Stimulated activated CD4-positive, alpha-beta T cell treated with anti-CD3 and anti-CD28 coated beads, Interleukin-12 subunit alpha, Interleukin-12 subunit beta, amount 100 ng/mL, for 24 hours (primary cell): ENCODE measurements at places on chromosomes 2 and 18.
A peak's percentile ranks its signal among the peaks of the same experiment; 100 is the strongest.

- DNase-seq, result no peak
Measured at GRCh38 chr2:171410101-171410500, 23.7 kb downstream of the METTL8 start.

DNA sequence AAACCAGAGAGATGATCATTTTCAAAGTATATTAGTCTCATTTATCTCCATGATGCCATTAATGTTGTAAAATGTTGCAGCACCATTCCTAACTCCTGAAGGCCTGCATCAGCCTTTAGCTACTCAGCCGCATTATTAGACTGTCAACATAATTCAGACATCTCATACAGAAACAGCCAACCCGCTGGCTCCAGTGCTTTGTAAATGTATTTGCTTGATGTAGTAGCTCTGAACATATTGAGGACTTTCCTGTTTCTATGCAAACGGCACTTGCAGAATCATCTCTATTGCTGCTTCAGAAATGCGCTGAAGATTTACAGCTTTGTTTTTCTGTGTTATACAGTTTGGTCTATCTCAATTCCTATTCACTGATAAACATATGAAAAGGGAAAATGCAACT lies 372.2 kb downstream of the DSEL start:
- no peak for DNase-seq

DNA sequence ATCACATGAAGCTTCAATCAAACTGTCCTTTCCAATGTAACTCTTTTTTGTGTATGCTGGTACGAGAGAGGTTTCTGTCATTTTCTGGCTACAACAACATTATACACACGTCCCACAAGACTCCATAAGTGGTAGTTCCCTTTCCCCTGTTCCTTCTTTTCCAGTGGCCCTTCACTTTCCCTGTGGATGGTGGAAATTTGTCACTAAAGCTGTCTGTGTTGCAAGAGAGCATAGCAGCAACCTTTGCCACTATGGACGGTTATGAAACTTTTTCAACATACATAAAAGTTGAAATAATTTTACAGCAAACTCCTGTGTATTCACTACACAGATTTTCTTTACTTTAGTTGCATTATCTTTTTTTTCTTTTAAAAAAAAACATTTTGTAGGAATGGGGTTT lies 18.7 kb downstream of the DBI start:
- no peak for DNase-seq

DNA sequence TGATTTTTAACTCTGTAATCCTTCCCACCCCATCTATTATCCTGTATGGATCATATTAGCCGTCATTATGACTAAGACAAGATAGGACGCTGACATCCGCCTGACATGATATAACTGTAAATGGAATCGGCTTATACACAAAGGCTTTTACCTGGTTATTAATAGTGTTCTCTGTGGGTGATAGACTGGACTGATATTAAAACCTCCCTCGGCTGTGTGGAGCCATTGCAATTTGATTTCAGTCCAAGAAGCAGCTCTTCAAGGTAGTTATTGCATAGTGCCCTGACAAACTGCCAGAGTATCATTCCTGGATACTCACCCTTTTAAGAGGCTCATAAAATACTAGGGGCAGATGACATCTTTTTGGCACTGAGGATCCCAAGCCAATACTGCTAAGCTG lies 226.1 kb upstream of the HNRNPA3 start:
- DNase-seq, result no peak

DNA sequence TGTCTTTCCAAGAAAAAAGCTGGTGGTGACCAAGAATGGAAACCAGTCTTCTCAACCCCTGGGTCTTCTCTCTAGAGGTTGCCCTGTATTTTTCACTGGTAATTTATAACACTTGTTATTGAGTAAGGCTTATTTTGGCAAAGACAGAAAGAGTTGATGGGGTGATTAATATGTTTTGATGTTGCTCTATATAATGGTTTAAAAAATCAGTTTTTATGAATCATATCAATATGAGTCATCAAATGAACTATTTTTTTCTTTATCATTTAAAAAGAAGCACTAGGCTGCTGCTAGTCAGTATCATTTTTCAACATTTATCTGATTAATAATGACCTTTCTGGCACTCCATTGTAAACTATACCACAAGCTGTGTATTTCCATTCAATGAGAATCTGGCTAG lies 1142.2 kb downstream of the LRP1B start:
- no peak for DNase-seq

DNA sequence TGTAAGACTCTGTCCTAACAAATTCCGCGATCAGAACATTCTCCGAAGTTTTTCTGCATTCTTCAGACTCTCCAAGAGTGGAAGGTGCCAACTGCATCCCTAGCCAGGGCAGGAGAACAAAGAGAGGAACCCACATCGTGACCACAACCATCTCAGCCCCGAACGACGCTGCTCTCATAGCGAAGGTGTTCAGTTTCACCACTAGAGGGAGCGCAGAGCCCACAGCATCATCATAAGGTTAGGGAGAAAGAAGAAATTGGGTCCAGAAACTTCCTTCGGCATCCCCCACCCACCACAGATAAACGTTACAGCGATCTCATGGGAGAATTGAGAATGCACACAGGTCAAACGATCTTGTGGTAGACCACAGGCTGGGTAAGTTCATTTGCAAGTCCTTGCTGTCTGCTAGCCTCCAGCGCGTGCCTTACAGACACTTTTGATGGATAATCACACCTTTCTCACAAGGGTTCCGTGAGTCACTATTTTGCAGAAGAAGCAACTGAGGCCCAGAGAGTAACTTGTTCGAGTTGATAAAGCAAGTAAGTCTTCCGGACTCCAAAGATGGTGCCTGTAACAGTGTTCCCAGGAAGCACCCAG lies 53.7 kb upstream of the ARL4C start:
- DNase-seq, result peak; percentile 13

GRCh38 chr2:75361486-75361885 lies 162.2 kb upstream of the TACR1 start:
- no peak for DNase-seq

DNA sequence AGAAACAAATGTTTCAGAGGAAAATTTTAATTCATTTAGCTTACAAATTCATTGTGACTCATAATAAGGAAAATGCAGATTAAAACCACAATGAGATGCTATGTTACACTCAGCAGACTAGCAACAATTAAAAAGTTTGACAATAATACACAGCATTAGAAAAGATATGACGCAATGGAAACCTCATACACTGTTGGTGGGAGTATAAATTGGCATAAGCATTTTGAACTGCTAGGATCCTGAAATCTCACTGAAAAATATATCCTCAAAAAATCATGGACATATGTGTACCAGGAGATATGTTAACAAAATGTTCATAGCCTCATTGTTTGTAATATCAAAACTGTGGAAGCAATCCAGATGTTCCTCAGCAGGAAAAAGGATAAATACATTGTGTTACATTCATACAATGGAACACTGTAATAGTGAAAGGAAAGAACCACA lies 13.7 kb downstream of the CALCRL start:
- no peak for DNase-seq

DNA sequence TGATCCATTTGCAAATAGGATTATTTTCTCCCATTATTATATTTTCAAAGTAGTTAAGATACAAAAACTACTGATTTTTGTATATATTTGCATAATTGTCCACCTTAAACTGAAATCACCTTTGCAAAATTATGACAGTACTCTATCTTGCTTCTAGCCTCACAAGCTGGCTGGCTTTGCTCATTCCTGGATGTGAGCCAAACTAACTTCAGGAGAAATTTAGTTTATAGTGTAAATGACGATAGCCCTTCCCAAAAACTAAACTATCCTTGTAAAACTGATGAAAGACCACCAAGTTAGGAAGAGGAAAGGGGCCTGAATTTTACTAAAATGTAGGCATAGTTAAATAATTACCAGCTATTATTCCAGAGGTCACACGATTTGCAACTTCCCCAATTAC lies 87.3 kb downstream of the ADD2 start:
- DNase-seq, result no peak

DNA sequence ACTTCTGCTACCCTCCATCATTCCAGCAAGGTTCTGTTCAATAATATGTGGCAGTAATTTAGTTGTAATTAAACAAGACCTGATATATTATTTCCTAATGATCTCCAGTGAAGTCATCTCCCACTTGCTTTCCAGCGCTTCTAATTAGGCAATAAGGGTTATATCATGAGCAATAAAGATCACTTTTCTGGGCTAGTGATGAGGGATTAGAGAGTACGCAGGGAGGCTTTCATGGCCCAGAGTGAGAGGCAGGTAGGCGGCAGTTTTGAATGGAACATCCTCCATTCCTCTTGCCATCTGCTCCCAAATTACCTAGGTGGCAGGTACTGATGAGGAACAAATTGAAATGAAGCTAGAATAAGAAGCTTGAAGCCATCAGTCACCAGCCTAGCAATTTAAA lies 358.1 kb upstream of the SYT4 start:
- no peak for DNase-seq

DNA sequence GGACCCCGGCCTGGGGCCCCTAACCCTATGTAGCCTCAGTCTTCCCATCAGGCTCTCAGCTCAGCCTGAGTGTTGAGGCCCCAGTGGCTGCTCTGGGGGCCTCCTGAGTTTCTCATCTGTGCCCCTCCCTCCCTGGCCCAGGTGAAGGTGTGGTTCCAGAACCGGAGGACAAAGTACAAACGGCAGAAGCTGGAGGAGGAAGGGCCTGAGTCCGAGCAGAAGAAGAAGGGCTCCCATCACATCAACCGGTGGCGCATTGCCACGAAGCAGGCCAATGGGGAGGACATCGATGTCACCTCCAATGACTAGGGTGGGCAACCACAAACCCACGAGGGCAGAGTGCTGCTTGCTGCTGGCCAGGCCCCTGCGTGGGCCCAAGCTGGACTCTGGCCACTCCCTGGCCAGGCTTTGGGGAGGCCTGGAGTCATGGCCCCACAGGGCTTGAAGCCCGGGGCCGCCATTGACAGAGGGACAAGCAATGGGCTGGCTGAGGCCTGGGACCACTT lies 16.4 kb downstream of the EMX1 start:
- DNase-seq, result no peak

DNA sequence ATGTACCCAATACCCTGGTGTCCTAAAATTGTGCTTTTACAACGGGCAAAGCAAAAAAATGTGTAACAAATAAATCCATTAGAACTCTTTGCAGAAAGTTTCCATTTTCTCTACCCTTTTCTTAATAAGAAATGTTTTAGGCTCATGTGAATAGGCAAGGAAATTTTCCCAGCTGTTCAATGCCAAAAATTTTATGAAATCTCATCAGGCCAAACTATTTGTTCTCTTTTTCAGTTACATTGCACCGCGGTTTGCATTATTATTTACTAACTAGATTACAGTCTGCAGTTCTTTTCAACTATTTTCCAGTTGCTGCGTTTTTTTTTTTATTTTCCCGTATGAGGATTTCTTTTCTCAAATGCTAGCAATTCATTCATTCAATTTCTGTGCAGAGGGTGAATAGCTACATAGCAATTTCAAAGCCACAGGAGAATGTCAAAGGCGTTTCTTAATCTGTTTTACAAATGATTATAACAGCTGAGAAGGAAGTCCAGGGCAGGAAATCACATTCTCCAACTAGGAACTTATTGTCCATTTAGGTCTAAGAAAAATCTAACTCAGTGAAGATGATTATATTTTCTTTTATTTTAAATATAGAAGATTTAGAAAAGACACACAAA lies 367.5 kb upstream of the MMADHC start:
- DNase-seq, result no peak

DNA sequence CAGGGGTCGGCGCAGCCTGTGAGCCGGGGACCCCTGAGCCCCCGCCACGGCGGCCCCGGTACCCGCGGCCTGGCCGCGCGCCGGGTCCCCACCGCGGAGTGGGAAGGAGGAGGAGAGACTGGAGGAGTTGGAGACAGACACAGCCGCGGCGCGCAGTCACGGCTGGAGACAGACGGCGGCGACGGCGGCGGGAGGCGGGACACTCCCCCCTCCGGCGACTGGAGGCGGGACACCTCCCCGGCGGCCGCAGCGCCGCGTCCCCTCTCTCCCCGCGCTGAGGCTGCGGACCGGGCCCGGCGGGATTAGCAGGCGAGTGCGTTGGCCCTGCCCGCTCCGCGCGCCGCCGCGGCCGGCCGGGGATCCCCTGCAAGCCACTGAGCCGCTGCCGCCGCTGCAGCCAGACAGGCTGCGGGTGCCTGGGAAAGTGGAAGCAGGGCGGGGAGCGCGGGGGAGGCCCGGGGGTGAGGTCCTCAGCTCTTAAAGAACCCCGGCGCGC lies 1.0 kb upstream of the LDLRAD4 start:
- DNase-seq, result no peak

DNA sequence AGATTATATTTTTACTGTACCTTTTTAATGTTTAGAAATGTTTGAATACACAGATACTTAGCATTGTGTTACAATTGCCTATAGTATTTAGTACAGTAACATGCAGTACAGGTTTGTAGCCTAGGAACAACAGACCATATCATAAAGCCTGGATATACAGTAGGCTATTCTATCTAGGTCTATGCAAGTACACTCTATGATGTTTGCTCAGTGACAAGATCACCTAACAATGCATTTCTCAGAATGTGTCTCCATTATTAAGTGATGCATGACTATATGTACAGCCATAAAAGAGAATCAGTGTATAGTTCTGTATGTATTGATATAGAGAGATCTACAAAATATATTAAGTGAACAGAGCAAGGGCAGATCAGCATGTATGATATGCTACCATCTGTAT lies 616.4 kb downstream of the XIRP2 start:
- no peak for DNase-seq

DNA sequence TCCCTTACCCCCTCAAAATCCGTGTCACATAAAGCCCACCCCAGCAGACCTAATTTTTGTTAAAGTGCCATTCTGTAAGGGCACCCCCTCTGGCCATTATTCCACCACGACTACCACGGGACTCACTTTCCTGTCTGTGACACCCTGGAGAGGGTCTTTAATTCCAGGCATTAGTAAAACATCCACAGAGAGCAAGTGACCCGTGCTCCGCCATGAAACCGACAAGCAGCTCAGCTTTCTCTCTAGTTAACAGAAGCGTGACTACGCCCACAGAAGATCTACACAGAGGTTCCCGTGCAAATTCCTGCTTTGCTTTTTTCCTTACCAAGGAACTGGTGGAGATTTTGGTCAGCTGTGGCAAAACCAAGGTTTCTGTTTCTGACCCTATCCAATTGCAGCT lies 4.4 kb downstream of the SIGLEC15 start:
- no peak for DNase-seq

GRCh38 chr2:130814931-130815680 lies 21.6 kb upstream of the ARHGEF4 start:
- DNase-seq, result no peak

- no peak for DNase-seq
Measured at GRCh38 chr2:218516614-218517013, 51.5 kb downstream of the USP37 start.

DNA sequence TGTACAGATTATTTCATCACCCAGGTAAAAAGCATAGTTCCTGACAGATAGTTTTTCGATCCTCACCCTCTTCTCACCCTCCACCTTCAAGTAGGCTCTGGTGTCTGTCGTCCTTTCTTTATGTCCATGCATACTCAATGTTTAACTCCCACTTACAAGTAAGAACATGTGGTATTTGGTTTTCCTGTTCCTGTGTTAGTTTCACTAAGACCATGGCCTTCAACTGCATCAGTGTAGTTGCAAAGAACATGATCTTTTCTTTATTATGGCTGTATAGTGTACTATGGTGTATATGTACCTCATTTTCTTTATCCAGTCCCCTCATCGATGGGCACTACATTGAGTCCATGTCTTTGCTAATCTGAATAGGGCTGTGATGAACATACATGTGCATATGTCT lies 184.2 kb downstream of the KCNJ3 start:
- DNase-seq, result no peak
